ENCODE measurements at places on chromosomes 11 and 22.

- DNase-seq = no peak
Observed at GRCh38 chr11:17350455-17351171, 987 bp upstream of the NCR3LG1 start.

- DNase-seq = no peak
Observed at GRCh38 chr22:39457198-39457555, 365 bp downstream of the MGAT3 start.

- DNase-seq = peak; percentile 60
Observed at GRCh38 chr22:45240810-45241631, at the start of gene KIAA0930. TSS of gene KIAA0930 (minus strand) at chr22:45240894. CDS start at chr22:45240703, 191 bp downstream.

DNA sequence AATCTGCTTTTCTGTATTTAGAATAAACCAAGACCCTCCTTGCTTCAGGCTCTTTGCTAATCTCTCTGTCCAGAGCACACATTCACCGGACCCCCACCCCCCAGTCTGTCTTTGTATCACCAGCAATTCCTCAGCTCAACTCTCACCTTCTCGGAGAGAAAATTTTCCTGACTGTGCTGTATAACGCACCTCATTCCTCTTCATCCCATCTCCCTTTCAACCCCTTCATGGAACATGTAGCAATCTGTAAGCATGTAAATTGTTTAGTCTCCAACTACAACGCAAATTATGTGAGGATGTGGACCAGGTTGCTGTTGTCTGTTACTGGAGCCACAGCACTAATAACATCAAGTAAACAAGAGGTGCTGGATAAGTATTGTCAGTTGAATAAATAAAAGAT, 349.8 kb downstream of the DCDC1 start:
- DNase-seq = no peak

- no peak for DNase-seq
Observed at GRCh38 chr11:11810764-11811726, 30.7 kb upstream of the USP47 start.

DNA sequence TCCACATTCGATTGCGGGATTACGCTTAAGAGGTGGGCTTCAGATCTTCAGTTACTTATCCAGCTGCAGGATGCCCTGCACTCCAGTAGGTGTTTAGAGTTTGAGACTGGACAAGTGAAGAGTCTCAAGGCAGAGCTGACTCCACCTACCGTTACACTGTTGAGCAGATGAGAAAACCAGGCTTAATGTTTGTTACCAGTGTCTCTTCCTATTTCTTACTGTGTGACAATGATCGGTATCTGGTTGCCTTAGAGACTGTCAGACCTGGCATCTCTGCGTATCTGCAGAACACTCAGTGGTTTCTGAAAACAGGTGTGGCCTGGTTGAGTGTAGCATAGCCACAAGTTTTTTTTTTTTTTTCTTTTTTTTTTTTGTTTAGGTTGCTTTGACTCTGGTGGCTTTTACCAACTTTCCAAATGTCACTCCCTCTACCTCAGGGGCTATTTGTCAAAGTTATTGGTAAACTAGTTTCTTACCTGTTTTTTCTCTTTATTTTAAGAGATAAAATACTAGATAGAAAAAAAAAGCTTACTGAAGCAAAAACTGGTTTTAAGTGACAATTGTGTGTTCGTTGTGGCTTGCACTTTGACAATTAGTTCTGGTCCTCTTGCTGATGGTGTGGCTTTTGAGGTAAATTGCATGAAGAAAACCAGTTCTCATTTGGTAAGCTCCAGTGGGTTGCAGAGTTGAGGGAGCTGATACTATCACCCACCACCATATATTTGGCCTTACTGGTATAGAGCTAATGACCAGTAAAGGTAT, 284.8 kb downstream of the ETS1 start:
- DNase-seq = no peak

GRCh38 chr22:38828191-38828590, 15.6 kb downstream of the NPTXR start:
- no peak for DNase-seq

GRCh38 chr11:109785198-109785597, 308.0 kb upstream of the ZC3H12C start:
- no peak for DNase-seq

DNA sequence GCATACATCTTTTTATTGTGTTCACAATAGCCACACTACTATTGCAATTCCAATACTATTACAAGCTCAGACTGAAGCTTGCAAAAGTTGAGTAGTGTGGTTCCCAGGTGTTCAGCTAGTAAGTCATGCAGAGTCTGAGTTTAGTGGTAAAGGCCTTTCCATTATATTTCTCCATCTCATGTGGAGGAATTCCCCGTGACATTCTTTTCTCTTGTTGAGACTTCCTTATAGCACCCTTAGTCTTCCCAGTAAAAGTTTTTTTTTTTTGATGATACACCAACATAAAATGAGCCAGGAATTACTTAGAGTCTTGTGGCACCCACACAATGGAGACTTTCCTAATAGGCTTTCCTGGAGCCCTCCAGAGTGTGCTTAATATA, 110.8 kb downstream of the UVRAG start:
- DNase-seq = no peak

Measured in head of caudate nucleus (tissue), 42 donors.